ENCODE measurements at places on chromosomes 4 and X.

DNA sequence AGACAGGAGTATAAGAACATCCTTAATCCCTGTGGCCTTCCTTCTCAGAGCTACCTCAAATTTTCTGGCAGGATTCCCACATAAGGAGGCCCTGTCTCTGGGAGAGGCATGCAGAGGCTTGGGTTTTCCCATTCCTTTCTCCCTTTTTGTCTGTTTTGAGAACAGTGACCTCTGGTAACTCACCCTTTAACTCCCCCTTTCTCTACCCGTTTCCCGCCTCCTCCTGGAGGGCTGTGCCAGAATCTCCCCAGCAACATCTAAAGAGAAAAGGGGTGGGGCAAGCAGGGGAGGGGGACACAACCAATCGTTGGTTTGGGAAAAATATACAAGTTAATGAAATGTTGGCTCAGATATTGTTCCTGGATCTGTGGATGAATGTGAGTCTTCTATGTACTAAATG, 303.7 kb upstream of the IRS4 start:
- no peak for DNase-seq

DNA sequence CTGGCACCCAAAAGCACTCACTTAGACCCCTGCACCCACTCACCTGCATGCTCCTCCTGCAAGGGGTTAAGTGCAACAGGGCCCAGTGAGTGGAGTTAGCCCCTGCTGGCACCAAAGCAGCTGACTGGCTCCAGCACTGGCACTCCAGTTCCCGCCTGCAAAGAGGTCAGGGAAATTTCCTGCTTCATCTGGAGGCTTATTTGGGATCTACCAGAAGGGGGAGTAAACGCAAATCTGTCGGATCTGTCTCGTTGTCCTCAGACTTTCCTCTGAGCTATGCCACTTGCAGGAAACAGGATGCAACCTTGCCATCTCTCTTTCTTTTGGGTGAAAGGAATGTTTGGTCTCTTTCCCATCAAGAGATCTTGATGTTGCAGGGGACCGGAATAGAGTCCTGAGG, 435.6 kb downstream of the PCDH10 start:
- DNase-seq, result no peak

DNA sequence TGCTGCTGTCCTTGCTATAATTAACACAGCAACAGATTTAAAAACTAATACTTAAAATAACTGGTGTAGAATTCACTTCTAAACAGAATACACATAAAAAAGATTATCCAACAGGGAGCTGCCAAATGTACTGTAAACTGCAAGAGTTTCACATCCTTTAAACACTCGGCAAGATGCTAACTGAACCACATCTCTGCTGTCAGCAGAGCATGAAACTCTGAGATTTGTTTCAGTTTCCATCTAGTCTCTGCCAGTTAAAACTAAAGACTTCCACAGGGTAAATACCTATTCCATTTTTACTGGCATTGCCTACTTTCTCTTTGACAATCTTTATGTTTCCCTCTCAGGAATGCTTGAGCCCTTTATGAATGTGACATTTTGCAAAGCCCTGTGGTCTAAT, 127.7 kb downstream of the SLC7A11 start:
- DNase-seq, result no peak

- no peak for DNase-seq
Measured at GRCh38 chr4:1757836-1758235, 35.3 kb upstream of the FGFR3 start.

GRCh38 chr4:188015025-188015940, 19.7 kb downstream of the ZFP42 start:
- no peak for DNase-seq

GRCh38 chrX:41082783-41083182, 2.5 kb upstream of the USP9X start:
- no peak for DNase-seq

DNA sequence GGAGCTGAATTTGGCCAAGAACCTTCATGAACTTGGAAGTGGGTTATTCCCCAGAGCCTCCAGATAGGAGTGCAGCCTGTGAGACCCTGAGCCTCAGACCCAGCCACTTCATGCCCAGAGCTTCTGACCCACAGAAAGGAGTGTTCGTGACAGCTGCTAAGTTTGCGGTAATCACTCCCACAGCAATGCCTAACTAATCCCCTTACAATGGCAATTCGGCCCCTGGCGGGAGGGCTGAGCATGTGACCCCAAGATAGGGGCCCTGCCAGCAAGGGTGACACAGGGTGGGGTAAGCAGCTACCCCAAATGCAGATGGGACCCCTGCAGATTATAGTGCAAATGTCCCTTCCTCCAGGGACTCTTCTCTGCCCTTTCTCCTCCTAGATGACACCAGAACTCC, 22.5 kb downstream of the PNMA6E start:
- no peak for DNase-seq

DNA sequence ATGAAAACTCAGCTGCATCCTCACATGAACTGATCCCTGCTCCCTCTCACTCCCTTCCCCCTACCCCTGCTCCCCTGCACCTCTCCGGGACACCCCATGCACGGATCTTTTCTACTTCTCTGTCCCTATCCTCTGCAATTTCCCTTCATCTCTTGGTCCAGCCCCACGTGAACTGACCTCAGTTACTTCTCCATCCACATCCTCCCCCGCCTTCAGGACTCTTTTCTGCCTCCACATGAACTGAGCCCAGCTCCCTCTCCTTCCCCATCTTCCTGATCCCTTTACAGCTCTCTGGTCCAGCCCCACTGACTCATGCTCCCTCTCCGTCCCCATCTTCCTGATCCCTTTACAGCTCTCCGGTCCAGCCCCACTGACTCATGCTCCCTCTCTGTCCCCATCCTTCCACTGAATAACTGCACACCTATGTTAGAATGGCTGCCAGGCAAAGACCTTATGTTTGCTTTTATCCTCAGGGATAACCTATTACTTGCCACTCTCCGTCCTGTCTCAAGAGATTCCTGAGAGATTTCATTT, 5.6 kb downstream of the CETN2 start:
- peak; percentile 93 for DNase-seq

GRCh38 chr4:97587912-97588311, 555.4 kb downstream of the STPG2 start:
- DNase-seq, result no peak

- DNase-seq, result no peak
Measured at GRCh38 chr4:128812442-128813235, 3.1 kb downstream of the JADE1 start.

DNA sequence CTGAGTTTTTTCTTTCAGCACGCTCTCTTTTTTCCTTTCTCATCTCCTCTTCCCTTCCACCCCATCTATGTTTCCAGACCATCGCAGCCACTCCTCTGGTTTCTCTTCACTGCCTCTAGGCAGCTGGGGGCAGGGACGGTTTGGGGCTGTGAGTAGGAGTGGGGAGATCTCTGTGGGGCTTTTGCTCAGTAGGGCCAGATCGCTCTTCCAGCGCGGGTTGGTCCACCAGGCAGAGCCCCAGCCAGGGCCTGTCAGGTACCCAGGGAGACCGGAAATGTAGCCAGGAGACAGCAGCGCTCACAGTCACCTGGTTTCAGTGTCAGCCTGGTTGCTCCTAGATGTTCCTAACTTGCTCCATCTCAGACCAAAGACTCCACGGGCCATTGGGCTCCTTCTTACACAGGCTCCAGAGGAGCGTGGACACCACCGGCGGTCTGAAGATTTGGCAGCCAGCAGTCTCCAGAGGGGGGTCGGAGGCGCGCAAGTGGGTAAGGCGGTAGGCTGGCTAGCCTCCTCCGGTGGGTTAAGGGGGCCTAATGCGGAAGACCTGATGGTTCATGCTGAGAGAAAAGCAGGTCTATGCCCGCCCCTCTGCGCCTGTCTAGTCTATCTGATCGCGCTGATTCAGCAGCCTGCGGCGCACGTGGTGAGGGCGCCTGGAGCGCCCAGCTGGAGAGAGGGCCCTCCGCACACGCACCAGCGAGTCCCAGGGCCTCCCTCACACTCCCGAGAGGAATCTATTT, 1.8 kb downstream of the FGF5 start:
- DNase-seq, result no peak

- DNase-seq, result no peak
Measured at GRCh38 chr4:6345866-6346265, 76.2 kb downstream of the WFS1 start.

DNA sequence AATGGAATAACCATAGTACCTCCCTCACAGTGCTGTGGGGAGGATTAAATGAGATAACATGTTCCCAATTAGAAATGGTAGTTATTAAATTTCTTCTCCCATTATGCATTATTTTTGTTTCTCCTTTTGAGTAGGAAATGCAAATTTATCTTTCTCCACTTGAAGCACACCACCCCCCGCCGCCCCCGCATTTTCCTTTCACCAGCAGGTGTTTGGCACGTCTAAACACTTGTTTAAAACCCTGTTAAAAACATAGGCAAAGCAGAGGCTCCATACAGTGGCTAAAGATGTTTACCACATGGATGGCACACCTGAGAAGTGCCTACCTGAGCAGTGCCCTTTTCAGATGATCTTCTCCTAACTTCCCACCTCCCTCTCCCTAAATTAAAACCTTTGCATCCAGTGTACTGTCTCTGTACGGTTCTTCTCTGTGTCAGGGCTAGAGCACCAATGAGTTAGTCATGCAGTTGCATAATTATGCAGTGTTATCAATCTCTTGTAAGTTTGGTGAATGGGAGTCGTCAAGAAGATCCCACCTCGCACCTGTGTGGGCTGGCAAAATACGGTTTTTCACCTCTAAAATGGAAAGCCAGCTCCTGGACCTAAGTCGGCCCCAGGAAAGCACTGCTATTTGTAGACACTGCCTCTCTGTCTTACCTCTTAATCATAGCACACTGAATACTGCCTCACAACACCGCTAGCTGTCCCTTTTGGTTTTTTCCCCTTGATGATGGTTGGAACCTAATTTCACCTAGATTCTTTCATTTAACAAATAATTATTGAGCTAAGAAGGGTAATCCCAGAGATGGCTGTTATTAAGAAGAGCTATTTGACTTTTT, 122.0 kb downstream of the CT47B1 start:
- DNase-seq, result no peak

DNA sequence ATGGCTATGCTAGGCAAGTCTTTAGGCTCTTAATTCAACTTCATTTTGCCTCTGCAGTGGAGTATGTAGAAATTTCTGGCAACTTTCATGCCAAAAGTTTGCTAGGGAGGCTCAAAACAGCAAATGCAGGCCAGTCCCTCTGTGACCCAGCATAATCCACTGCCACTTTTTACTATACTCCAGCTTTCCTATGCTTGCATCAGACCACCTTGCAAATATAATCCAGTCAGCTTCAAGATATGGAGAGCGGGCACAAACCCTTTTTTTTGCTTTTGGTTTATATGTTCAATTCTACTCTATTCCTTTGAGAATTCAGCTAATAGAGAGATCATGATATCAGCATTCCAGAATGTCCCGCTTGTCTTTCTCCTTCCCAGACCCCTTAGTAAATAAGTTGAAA, 192.0 kb upstream of the PABPC4L start:
- no peak for DNase-seq
